ENCODE measurements at places on chromosomes 7 and 10. TPM values are rescaled to one million over a fixed set of nuclear protein-coding genes. Genes with fewer than 3 reads are reported as not detected.

TMEM236 gene
- 0.10 TPM for total RNA-seq

IFIT1B gene
- not detected for total RNA-seq

SPACDR gene
- total RNA-seq, result 3.9 TPM

CAMK2B gene
- total RNA-seq, result 0.76 TPM

ABHD11 gene
- 16.8 TPM for total RNA-seq

HOXA3 gene
- not detected for total RNA-seq

DRGX gene
- not detected for total RNA-seq

UPK3BL2 gene
- total RNA-seq, result 5.8 TPM

HOXA6 gene
- total RNA-seq, result not detected

AGMO gene
- not detected for total RNA-seq

OR2A12 gene
- total RNA-seq, result not detected

ZPBP gene
- total RNA-seq, result not detected

NOS3 gene
- 13.2 TPM for total RNA-seq

COL28A1 gene
- not detected for total RNA-seq

SEMA4G gene
- total RNA-seq, result 0.74 TPM

WNT2 gene
- not detected for total RNA-seq

NXPH1 gene
- not detected for total RNA-seq

TMEM140 gene
- total RNA-seq, result 8.6 TPM

All from activated CD4-positive, alpha-beta memory T cell treated with anti-CD3 and anti-CD28 coated beads for 36 hours (primary cell).